ENCODE measurements at places on chromosomes 3 and 15. TPM values are rescaled to one million over a fixed set of nuclear protein-coding genes. Genes with fewer than 3 reads are reported as not detected.

SKOR1 gene
- under 0.01 TPM for total RNA-seq

SCAMP5 gene
- total RNA-seq, result 0.68 TPM

CCDC191 gene
- total RNA-seq, result 0.85 TPM

CDCP1 gene
- total RNA-seq, result 0.77 TPM

SLC28A2 gene
- not detected for total RNA-seq

SPTSSB gene
- not detected for total RNA-seq

MESP1 gene
- 0.26 TPM for total RNA-seq

AGTR1 gene
- total RNA-seq, result 15.6 TPM

PLXNB1 gene
- 34.4 TPM for total RNA-seq
